ENCODE measurements at places on chromosomes 2 and 18. TPM values are rescaled to one million over a fixed set of nuclear protein-coding genes. Genes with fewer than 3 reads are reported as not detected.

GRCh38 chr2:164205347-164205746 lies 415.9 kb downstream of the GRB14 start:
- no peak for DNase-seq
- H3K36me3 ChIP-seq: no peaks in the 10 kb centered on the region
- H3K27me3 ChIP-seq: no peaks in the 10 kb centered on the region
- no peaks in the 10 kb centered on the region for H3K4me1 ChIP-seq
- no peak overlapping the region for H3K4me3 ChIP-seq
- H3K27ac ChIP-seq: no peak overlapping the region

GRCh38 chr2:54901224-54901986 lies 148.8 kb downstream of the RTN4 start:
- H3K4me3 ChIP-seq: no peak overlapping the region
- no peak overlapping the region for H3K27ac ChIP-seq
- H3K27me3 ChIP-seq: no peaks in the 10 kb centered on the region

- no peak for DNase-seq
- H3K36me3 ChIP-seq: peaks cover 2% of the 10 kb centered on the region
- H3K4me3 ChIP-seq: no peak overlapping the region
- H3K27ac ChIP-seq: no peak overlapping the region
- no peaks in the 10 kb centered on the region for H3K4me1 ChIP-seq
Observed at GRCh38 chr2:177489719-177490301, 97.2 kb downstream of the AGPS start.

DNA sequence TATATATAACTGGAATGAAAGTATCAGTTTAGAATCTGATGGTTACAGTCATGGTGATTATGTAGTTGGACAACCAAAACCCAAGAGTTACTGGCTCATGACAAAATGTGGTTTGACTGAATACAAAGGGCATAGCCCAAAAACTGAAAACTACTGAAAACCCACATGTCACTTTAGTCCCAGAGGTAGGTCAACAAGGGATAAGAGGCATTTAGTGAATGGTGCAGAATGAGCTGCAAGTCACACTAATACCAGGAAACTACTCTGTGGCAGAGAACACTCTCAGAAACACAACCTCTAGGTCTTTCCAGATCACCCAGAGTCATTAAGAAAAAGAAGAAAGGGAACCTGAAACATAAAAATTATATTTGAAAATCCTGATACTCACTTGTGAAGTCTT lies 154.5 kb downstream of the AGPS start:
- no peaks in the 10 kb centered on the region for H3K4me1 ChIP-seq
- DNase-seq: no peak
- no peak overlapping the region for H3K27ac ChIP-seq
- H3K27me3 ChIP-seq: no peaks in the 10 kb centered on the region
- no peaks in the 10 kb centered on the region for H3K36me3 ChIP-seq
- no peak overlapping the region for H3K4me3 ChIP-seq

- H3K27me3 ChIP-seq: no peaks in the 10 kb centered on the region
- H3K27ac ChIP-seq: no peak overlapping the region
- no peaks in the 10 kb centered on the region for H3K36me3 ChIP-seq
- no peak overlapping the region for H3K4me3 ChIP-seq
Observed at GRCh38 chr2:144357623-144358373, 162.1 kb downstream of the ZEB2 start.

DNA sequence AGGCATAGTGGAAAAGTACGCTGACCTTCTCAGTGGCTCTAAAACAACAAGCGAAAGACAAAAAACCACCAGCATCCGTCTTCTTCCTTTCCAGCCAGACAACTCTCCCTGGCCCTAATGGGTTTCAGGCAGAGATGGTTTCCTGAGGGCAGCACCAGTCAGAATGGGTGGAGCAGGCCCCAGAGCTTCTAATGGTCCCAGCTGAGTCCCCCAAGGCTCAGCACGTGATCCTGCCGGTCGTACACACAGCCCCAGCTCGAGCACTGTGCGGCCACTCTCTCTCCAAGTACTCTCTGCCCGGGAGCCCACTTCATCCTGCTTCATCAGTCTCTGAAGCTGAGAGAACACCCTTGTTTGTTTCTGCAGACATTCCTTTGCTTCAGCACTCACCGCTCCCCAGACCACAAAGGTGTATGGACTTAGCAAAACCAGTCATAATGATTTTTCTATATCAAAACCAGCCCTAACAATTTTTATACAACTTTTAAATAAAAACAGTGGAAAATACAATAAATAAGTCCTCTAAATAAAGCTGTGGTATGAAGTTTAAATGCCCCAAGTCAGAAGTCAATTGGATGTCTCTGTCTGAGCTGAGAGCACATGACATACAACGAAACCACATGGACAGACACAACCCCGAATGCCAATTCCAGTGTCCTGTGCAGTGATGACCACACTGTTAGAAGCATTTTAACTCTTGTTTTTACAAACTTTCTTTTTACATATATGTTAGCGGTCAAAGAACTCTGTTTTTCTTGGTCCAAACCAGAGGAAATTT lies 63.9 kb downstream of the PARD6G start:
- no peaks in the 10 kb centered on the region for H3K4me1 ChIP-seq
- H3K4me3 ChIP-seq: no peak overlapping the region
- H3K27me3 ChIP-seq: no peaks in the 10 kb centered on the region
- H3K27ac ChIP-seq: no peak overlapping the region
- no peaks in the 10 kb centered on the region for H3K36me3 ChIP-seq

GRCh38 chr2:49860834-49861233 lies 706.5 kb upstream of the FSHR start:
- no peaks in the 10 kb centered on the region for H3K36me3 ChIP-seq
- DNase-seq: no peak
- no peak overlapping the region for H3K4me3 ChIP-seq
- H3K27me3 ChIP-seq: no peaks in the 10 kb centered on the region
- H3K27ac ChIP-seq: no peak overlapping the region
- H3K4me1 ChIP-seq: peaks cover 9% of the 10 kb centered on the region

DNA sequence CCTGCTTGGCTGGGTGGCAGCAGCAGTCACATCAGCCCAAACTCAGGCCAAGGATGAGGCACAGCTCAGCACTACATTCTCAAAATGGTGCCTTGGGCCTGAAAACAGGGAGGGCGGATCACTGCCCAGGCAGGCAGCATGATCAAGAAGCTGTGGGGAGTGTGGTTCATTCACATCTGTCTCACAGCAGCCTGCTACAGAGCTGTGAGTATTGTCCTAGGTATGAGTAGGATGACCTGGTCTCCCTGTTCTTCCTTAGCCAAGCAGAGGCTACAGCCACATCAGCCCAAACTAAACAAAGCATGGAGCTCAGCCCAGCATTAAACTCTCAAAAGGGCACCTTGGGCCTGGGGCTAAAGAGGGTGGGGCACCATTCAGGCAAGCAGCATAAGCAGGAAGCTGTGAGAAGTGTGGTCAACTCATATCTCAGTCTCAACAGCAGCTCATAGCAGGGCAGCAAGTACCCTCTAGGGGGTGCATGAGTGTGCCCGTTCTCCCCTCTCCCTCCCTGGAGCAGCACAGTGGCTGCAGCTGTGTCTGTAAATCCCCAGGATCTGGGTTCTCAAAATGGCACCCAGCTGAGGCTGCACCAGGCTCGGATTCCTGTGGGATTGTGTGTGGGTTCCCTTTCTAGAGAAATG lies 139.6 kb downstream of the TRABD2A start:
- no peaks in the 10 kb centered on the region for H3K4me1 ChIP-seq
- H3K27ac ChIP-seq: no peak overlapping the region
- H3K36me3 ChIP-seq: no peaks in the 10 kb centered on the region
- H3K4me3 ChIP-seq: no peak overlapping the region
- DNase-seq: no peak
- H3K27me3 ChIP-seq: no peaks in the 10 kb centered on the region

- no peaks in the 10 kb centered on the region for H3K4me1 ChIP-seq
- no peaks in the 10 kb centered on the region for H3K36me3 ChIP-seq
- DNase-seq: peak; percentile 44
- H3K4me3 ChIP-seq: no peak overlapping the region
- H3K27ac ChIP-seq: no peak overlapping the region
- H3K27me3 ChIP-seq: no peaks in the 10 kb centered on the region
Observed at GRCh38 chr2:42931146-42931817, 138.9 kb upstream of the HAAO start.

- H3K27ac ChIP-seq: no peak overlapping the region
- DNase-seq: peak; percentile 77
- no peaks in the 10 kb centered on the region for H3K36me3 ChIP-seq
- H3K4me3 ChIP-seq: no peak overlapping the region
- no peaks in the 10 kb centered on the region for H3K27me3 ChIP-seq
Observed at GRCh38 chr18:79524181-79525078, 128.7 kb downstream of the NFATC1 start.

- H3K4me1 ChIP-seq: no peaks in the 10 kb centered on the region
- no peaks in the 10 kb centered on the region for H3K27me3 ChIP-seq
- no peak for DNase-seq
- no peaks in the 10 kb centered on the region for H3K36me3 ChIP-seq
Observed at GRCh38 chr2:200089040-200089755, 133.8 kb downstream of the MAIP1 start.

DNA sequence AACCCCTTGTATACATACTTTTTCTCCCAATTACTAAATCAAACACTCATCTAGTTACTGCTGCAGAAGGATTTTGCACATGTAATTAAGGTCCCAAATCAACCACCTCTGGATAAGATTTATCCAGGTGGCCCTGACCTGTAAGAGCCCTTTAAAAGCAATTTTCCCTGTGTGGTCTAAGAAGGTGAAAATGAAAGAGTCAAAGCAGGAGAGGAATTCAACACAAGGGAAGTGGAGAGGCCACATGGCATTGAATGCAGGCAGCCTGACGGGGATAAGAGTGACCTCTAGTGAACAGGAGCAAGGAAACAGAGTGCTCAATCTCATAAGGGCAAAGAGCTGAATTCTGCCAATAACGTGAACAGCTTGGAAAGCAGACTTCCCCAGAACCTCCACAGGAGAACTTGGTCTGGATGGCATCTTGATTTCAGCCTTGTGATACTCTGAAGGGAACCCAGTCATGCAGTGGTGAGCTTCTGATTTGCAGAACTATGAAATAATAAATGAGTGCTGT lies 27.2 kb downstream of the PPP3R1 start:
- H3K4me1 ChIP-seq: peaks cover 8% of the 10 kb centered on the region
- H3K36me3 ChIP-seq: no peaks in the 10 kb centered on the region
- no peaks in the 10 kb centered on the region for H3K27me3 ChIP-seq
- no peak overlapping the region for H3K27ac ChIP-seq
- DNase-seq: no peak

DNA sequence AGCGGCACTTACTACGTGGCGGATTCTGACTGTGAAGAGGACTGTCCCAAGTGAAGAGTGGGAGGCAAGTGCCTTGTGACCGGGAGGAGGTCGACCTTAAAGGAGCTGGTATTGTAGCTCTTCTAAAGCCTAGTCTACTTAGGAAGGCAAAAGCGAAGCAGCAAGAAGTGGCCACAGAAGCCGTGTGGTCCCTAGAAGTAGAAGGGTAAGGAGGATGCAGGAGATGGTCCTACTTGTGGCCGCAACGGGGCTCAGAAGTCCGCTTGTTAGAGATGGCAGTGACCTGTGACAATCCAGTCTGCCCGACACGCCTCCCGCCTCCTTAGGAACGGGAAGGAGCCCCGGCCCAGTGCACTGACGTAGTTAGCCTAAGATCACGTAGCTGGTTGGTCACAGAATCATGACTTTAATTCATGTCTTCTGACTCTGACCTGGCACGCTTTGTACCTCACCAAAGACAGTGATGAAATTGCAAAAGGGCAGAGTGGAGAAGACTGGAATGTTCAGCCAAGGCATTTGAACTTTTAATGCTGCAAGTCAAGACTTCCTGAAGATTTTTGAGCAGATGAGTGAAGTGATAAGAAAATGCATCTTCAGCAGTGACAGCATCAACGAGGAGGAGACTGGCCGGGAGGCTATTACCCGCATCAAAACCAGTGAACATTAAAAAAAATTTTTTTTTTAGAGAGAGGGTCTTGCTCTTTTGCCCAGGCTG lies 749 bp upstream of the EIF2AK3 start:
- peak overlapping the region; percentile 21 for H3K4me3 ChIP-seq
- peak; percentile 96 for DNase-seq
- H3K4me1 ChIP-seq: peaks cover 5% of the 10 kb centered on the region
- H3K27me3 ChIP-seq: no peaks in the 10 kb centered on the region
- H3K27ac ChIP-seq: peak overlapping the region; percentile 62
- no peaks in the 10 kb centered on the region for H3K36me3 ChIP-seq

Gene GCKR
- 2.4 TPM for total RNA-seq

Gene GPR55
- not detected for total RNA-seq

Gene COL6A3
- 289 TPM for total RNA-seq

Gene CAPN14
- total RNA-seq: 0.29 TPM

Gene CCDC148
- 0.52 TPM for total RNA-seq

Data from aorta (tissue), 5 donors.